ENCODE measurements at places on chromosomes 7 and 10.
A peak's percentile ranks its signal among the peaks of the same experiment; 100 is the strongest.

GRCh38 chr10:77969114-77969513 lies 42.6 kb upstream of the DLG5 start:
- DNase-seq = no peak

DNA sequence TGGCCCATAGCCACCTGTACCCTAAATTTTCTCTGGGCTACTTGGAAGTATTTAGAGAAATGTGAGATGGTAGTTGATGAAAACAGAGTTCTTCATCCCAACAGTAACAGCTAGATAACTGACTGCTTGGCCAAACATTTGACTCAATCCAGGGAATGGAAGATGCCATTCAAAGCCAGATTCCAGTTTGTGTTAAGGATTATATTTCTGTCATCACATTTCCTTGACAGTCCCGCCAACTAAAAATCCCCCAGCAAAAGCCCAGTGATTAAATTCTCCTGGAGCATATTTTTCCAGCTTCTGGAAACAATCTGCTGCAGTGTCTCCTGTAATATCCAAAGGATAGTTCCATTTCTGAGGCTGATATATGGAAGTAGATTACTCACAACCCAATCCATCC lies 45.4 kb upstream of the PTN start:
- DNase-seq = no peak

DNA sequence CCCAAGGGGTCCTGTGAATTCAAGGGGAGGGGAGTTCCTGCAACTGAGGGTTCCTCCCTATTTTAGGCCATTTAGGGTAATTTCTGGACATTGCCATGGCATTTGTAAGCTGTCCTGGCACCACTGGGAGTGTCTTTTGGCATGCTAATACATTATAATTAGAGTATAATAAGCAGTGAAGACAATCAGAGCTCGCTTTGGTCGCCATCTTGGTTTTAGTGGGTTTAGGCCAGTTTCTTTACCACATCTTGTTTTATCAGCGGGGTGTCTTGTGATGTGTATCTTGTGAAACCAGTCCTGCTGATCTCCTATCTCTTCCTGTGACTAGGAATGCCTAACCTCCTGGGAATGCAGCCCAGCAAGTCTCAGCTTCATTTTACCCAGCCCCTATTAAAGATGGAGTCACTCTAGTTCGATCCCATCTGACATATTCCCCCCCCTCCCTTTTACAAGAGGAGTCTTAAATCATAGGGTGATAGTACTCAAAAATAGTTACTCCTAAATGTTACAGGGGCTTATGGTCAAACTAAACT lies 43.2 kb downstream of the SVOPL start:
- DNase-seq = no peak

- DNase-seq = no peak
Observed at GRCh38 chr10:122239578-122240257, 31.4 kb upstream of the BTBD16 start.

DNA sequence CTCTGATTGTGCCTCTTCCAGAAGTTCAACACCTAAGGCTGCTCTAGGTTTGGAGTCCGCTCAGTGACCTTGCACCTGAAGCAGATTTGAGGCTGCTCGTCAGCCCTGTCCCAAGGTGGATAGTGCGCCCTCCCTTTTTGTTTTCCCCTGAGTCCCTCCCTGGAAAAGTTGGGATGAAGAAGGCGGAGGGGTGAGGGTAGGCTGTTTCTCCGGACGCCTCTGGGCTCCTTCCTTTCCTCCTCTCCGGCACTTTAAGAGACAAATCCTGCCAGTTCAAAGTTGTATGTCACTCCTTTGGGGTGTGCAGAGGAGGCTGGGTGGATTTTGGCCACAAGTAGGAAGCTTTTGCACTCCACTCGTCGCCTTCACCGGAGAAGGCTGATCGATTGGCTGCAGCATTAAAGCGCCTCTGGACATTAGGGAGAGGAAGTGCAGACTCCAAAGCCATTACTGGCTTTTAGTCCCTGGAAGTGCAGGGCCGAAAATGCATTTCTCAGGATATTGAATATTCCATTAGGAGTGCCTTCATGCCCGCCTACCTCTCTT lies 81.9 kb upstream of the PRKG1 start:
- no peak for DNase-seq

GRCh38 chr7:150909200-150909995 lies 57.1 kb downstream of the AOC1 start:
- no peak for DNase-seq

GRCh38 chr10:124174673-124175645 lies 81.6 kb upstream of the CHST15 start:
- DNase-seq = no peak

DNA sequence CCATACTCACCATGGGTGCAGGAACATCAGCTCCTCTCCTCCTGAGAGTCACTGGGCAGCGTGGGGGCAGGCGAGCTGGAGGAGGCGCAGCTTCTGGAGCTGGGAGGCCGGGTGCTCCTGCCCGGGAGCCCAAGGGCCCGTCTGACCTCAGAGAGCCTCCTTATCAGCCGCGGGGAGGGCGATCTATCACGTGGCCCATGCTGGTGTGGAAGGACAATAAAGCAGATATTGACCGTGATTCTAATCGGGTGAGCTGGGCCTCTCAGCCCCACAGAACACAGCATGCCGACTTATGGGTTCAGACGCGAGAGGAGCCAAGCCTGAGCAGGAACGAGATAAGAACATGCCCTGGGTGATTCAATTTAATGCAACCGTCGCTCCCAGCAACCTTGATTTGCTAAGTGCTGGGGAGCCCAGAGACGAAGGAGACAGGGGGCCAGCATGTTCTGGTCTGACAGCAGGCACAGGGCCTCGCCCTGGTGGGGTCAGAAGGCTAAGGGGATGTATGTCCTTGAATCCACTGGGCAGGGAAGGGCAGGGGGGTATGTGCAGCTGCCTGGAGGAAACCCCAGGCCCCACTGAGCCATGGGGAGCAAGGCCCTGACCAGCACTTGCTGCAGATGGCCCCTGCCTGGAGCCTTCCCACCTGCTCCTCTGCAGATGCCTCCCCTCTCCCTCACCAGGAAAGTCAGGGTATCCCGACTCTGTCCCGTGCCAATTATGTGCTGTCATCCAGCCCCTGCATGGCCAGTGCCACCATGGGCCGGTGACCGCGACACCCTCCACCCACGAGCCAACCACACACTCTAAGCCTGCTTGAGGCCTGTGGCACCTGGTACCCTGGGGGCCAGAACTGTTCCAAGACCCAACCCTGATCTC lies 95.3 kb upstream of the RET start:
- no peak for DNase-seq

GRCh38 chr7:124785994-124786393 lies 20.4 kb upstream of the GPR37 start:
- no peak for DNase-seq

GRCh38 chr10:91564508-91564907 lies 68.4 kb downstream of the PPP1R3C start:
- no peak for DNase-seq

GRCh38 chr10:7491949-7492659 lies 81.3 kb upstream of the SFMBT2 start:
- DNase-seq = no peak

DNA sequence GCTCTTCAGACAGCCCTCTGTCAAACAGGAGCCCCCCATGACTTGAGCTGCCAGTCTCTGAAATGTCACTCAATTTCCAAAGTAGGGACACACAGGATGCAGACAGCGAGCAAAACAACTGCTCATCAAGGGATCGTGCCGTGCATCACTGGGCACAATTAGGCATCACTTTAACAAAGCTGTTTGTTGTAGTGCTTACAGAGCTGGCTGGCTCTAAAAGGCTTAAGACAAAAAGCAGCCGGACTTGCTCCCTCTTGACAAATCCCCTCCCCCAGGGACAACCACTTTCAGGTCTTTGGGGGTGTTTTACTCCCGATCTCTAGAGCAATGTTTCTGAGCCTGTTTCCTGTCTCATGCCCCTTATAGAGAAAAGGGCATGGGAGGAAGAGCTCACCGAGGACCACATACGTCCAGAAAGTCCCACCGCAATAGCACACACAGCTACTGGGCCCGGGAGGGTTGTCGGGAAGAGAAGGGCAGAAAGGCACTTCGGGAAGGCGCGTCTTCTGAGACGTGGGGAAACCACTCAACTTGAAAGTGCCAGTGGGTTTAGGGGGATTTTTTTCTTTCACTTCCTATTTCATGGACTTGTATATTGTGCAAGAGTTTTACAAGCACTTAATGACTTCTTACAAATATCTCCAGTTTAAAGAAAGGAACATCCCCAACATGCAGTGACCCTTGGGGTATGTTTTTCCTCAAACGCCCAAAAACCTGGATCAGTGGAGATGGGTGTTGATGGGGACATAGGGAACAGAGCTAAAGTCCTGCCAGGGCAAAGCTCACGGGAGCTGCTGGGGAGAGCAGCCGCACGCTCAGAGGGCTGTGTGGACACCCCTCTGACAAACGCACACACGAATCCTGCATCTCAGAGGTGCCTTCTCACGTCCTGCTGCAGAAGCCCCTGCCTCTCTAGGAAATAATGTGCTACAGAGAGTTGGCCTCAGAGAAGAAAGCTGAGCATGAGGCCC lies 27.1 kb downstream of the LRRC20 start:
- no peak for DNase-seq

DNA sequence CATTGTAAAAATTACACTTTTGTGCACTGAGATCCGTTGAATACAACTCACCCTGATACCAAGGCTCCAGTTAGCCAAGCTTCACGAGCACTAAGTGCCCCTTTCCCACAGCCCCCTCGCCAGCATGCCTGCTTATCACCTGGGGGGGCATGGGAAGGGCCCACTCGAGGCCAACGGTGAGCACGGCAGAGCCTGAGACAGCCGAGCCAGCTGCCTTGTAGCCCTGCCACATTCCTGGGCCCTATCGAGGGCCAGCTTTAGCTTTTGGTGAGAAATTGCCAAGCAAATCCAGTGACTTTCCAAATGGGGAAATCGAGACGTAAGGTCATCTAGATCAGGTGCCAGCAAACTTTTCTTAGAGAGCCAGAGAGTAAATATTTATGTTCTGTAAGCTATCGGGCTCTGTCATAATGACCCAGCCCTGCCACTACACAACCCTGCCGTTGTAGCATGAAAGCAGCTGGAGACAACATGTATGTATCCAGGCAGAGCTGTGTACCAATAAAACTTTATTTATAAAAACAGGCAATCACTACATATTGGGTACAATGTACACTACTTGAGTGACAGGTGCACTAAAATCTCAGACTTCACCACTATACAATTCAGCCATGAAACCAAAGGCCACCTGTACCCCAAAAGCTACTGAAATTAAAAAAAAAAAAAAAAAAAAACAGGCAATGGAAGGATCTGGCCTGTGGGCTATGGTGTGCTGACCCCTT lies 83.6 kb downstream of the FAM53B start:
- DNase-seq = no peak

DNA sequence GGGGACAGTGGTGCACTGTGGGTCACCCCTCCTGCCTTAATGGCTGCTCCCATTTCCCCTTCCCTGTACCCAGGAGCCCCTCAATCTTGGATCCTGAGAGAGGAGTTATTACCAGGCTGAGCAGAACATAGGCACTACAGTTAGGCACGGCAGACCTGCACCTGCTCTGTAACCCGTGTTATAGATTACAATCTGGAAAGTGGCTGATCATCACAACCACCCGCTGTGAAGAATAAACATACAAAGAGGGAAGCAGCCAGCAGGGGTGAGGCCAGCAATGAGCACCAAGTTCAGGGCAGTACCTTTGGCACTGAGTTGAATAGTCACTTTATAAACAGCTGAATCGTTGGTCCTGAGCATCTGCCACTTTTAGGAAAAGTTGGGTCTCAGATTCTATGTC lies 1.7 kb downstream of the CDHR1 start:
- DNase-seq = no peak

GRCh38 chr10:23065181-23065948 lies 30.0 kb upstream of the MSRB2 start:
- peak; percentile 85 for DNase-seq

DNA sequence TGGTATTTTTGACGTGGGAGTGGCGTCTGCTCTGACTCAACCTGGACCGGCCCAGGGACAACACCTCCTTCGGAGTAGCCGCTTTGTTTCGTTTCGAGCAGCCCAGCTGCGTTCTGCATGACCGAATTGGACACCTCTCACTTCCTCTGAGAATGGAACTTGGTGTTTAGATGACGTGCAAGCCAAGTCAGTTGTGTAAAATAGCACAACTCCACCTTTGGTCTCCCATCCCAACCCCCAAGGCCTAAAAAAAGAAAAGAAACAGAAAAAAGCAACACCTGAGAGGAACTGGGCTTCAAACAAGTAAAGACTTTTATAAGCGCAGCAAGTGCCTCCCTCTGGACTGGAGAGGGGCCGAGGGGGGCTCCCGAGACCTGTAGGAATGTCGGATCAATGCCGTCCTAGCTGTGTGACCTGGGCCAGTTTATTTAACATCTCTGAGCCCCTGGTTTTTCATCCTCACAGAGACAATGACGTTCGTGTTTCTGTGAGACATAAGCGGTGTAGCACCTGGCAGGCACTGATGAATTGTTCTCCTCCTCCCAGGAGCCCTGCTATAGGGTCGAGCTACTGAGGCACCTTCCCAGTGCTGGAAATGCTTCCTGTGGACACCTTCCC lies 52.0 kb upstream of the SMNDC1 start:
- no peak for DNase-seq

- DNase-seq = no peak
Observed at GRCh38 chr7:111045449-111045848, 45.5 kb upstream of the LRRN3 start.

All from hippocampal formation (tissue), 2 donors.